ENCODE measurements at places on chromosomes 3 and 15. TPM values are rescaled to one million over a fixed set of nuclear protein-coding genes. Genes with fewer than 3 reads are reported as not detected.

The IQCH gene
- total RNA-seq: 1.6 TPM

The AQP9 gene
- not detected for total RNA-seq

The IGDCC3 gene
- total RNA-seq: 35.1 TPM

The ZIC4 gene
- total RNA-seq: not detected

The VGLL3 gene
- 11.9 TPM for total RNA-seq

The SPRED1 gene
- 36.7 TPM for total RNA-seq

The ICE2 gene
- 67.2 TPM for total RNA-seq

GRCh38 chr3:16510620-16511319, 2.7 kb downstream of the RFTN1 start:
- H3K36me3 ChIP-seq: no peaks in the 10 kb centered on the region
- peaks cover 63% of the 10 kb centered on the region for H3K27me3 ChIP-seq
- H3K27ac ChIP-seq: no peak overlapping the region
- H3K4me3 ChIP-seq: no peak overlapping the region
- peaks cover 32% of the 10 kb centered on the region for H3K4me1 ChIP-seq
- DNase-seq: no peak

GRCh38 chr15:77024273-77025082, 29.6 kb downstream of the PSTPIP1 start:
- no peak overlapping the region for H3K27ac ChIP-seq
- H3K4me1 ChIP-seq: peaks cover 5% of the 10 kb centered on the region
- no peak overlapping the region for H3K4me3 ChIP-seq
- peaks cover 5% of the 10 kb centered on the region for H3K27me3 ChIP-seq

DNA sequence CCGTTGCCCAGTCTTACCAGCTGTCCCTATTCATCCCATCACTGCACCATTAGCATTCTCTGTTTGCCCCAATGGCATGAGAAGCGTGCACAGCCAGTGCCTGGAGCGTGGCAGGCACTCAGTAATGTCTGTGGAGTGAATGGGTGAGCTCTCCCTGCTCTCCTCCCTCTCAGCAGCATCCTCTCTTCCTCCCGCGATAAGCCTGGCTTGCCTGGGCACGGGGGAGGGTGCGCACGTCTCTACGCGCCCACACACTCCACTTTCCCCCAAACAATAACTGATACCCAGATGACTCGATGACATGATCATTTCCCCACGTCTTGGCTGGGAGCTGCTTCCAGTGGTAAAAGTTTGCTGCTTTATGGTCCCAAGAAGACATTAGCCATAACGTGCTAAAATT, 81.8 kb upstream of the LINGO1 start:
- H3K27ac ChIP-seq: no peak overlapping the region
- H3K36me3 ChIP-seq: no peaks in the 10 kb centered on the region
- H3K27me3 ChIP-seq: peaks cover 23% of the 10 kb centered on the region
- H3K4me3 ChIP-seq: no peak overlapping the region
- DNase-seq: no peak

DNA sequence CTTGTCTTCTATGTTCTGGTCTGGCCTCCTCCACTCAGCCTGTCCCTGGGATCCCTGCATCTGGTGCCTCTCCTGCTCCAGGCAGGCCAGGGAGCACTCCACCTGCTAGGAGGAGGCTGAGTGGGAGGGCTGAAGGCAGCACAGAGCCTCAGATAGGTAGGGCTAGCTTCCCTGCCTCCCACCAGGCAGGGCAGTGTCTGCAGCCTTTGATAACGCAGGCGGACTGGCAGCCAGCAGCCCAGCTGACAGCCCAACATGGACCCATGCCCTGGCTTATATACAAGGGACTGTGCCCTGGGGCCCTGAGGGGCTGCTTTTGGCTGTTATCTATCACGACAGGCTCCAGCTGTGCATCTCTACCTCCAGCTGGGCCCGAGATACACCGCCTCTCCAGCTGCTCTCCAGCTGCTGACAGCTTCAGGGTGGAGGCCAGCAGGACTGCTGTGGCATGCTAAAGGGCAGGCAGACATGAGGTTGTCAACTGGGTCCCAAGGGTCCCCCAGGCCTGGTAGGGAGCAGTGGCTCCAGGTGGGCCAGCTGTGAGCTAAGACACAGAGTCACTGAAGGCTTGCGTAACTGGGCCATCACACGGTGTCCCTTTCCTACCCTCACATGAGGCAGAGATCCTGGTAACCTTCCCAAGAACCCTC, 5.2 kb upstream of the CLK3 start:
- no peaks in the 10 kb centered on the region for H3K36me3 ChIP-seq
- H3K4me1 ChIP-seq: no peaks in the 10 kb centered on the region
- peaks cover 2% of the 10 kb centered on the region for H3K27me3 ChIP-seq
- no peak overlapping the region for H3K27ac ChIP-seq

- no peak overlapping the region for H3K4me3 ChIP-seq
- no peaks in the 10 kb centered on the region for H3K36me3 ChIP-seq
- no peak overlapping the region for H3K27ac ChIP-seq
- H3K27me3 ChIP-seq: peaks cover 1% of the 10 kb centered on the region
- H3K4me1 ChIP-seq: no peaks in the 10 kb centered on the region
- no peak for DNase-seq
Measured at GRCh38 chr3:19348941-19349564, 200.7 kb downstream of the KCNH8 start.

DNA sequence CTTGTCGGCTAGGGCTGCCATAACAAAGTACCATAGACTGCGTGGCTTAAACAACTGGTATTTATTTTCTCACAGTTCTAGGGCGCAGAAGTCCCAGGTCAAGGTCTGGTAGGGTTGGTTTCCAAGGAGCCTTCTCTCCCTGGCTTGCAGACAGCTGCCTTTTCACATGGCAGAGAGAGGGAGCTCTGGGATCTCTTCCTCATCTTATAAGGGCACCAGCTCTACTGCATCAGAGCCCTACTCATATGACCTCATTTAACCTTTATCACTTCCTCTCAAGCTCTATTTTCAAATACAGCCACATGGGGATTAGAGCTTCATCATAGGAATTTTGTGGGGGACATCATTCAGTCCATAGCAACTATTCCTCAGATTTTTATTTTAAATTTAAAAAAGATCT, 17.6 kb upstream of the PAQR9 start:
- H3K4me1 ChIP-seq: peaks cover 3% of the 10 kb centered on the region
- no peak for DNase-seq
- H3K27me3 ChIP-seq: peaks cover 11% of the 10 kb centered on the region
- no peak overlapping the region for H3K27ac ChIP-seq

DNA sequence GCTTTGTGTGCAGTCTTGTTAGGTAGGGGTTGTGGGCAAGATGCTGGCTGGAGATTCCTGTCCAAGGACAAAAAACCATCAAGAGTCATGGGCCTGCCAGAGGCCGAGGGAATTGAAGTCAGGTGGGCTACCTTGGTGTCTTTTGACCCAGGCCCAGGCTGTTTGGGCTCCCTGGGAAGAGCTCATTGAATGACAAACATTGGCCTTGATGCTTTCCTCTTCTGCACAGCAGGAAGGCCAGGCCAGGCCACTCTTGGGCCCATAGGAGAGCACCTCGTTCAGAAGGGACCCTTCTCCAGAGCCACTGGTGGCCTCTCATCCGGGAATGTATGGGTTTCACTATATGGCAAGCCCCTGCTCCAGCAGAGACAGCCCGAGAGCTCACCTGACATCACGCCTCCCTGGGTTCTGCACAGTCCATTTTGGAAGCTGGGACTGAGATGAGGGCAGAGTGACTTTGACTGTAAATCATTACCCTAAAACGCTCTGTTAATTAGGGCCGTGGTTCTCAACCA, 169.1 kb downstream of the NSMCE3 start:
- no peaks in the 10 kb centered on the region for H3K4me1 ChIP-seq
- H3K4me3 ChIP-seq: no peak overlapping the region
- H3K36me3 ChIP-seq: peaks cover 13% of the 10 kb centered on the region

DNA sequence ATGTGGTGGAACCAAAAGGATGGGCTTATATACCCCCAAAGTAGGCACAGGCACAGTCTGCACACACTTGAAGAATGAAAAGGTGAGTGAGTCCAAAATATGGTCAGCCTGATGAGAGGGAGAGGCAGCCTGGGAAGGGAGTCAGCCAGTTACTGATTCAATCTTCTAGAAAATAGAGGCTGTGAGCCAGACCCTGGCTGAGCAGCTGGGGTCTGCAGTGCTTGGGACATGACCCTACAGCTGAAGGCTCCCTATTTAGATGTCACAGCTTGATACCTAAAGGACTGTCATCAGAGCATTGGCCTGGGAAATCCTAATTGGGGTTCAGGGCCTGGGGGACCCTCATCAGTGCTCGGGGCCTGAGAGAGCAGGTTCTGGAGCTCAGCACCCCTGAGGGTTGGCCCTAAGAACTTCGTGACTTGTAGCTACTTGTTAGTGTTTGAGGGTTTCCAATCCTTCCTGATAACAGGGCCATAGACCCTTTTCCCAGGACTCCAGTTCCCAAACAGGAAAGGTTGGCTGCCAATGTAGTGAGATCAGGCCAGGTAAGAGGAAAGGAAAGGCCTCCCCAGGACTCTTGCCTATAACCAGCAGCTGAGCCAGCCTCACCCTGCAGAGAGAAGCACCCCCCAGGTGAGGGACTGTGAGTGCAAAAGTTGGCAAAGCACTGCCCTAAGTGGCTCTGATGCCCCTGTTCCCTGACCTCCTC, 54.7 kb upstream of the SLCO2A1 start:
- no peaks in the 10 kb centered on the region for H3K36me3 ChIP-seq
- no peak overlapping the region for H3K4me3 ChIP-seq
- H3K4me1 ChIP-seq: peaks cover 11% of the 10 kb centered on the region
- no peak for DNase-seq
- no peaks in the 10 kb centered on the region for H3K27me3 ChIP-seq
- H3K27ac ChIP-seq: no peak overlapping the region

GRCh38 chr3:101680466-101680865, 3.5 kb upstream of the ZBTB11 start:
- peaks cover 20% of the 10 kb centered on the region for H3K4me1 ChIP-seq
- H3K27ac ChIP-seq: peak overlapping the region; percentile 56
- H3K27me3 ChIP-seq: no peaks in the 10 kb centered on the region
- no peak for DNase-seq

GRCh38 chr3:16478516-16478915, 35.0 kb downstream of the RFTN1 start:
- no peak overlapping the region for H3K4me3 ChIP-seq
- H3K36me3 ChIP-seq: peaks cover 2% of the 10 kb centered on the region
- H3K27me3 ChIP-seq: no peaks in the 10 kb centered on the region
- no peak overlapping the region for H3K27ac ChIP-seq
- H3K4me1 ChIP-seq: peaks cover 61% of the 10 kb centered on the region

- H3K36me3 ChIP-seq: no peaks in the 10 kb centered on the region
- peaks cover 18% of the 10 kb centered on the region for H3K4me1 ChIP-seq
- peaks cover 2% of the 10 kb centered on the region for H3K27me3 ChIP-seq
- no peak overlapping the region for H3K4me3 ChIP-seq
- no peak overlapping the region for H3K27ac ChIP-seq
Measured at GRCh38 chr3:102756706-102757105, 321.9 kb downstream of the ZPLD1 start.

DNA sequence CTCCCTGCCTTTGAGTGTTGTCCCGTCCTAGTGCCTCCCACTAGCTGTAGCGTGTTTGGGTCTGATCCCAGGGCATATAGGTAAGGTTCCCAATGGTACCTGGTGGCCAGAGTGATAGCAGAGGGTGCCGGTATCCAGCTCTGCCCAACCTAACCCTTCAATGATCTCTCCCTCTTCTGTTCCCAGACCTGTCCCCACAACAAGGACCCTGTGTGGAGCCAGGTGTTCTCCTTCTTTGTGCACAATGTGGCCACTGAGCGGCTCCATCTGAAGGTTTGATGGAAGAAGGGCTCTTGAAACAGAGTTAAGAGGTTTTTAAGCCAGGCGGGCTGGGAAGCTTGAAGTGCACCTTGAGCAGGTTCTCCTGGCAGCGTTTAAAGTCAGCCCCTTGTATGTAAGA, 35.5 kb downstream of the ESYT3 start:
- H3K4me1 ChIP-seq: peaks cover 15% of the 10 kb centered on the region
- no peak for DNase-seq
- H3K36me3 ChIP-seq: no peaks in the 10 kb centered on the region
- no peak overlapping the region for H3K4me3 ChIP-seq
- no peaks in the 10 kb centered on the region for H3K27me3 ChIP-seq
- H3K27ac ChIP-seq: no peak overlapping the region

- no peaks in the 10 kb centered on the region for H3K4me1 ChIP-seq
- H3K36me3 ChIP-seq: peaks cover 8% of the 10 kb centered on the region
- H3K27me3 ChIP-seq: no peaks in the 10 kb centered on the region
- no peak overlapping the region for H3K27ac ChIP-seq
Measured at GRCh38 chr3:58271901-58272501, 34.0 kb upstream of the RPP14 start.

- no peak overlapping the region for H3K4me3 ChIP-seq
- peaks cover 1% of the 10 kb centered on the region for H3K4me1 ChIP-seq
- no peak for DNase-seq
- H3K27ac ChIP-seq: no peak overlapping the region
- peaks cover 3% of the 10 kb centered on the region for H3K36me3 ChIP-seq
Measured at GRCh38 chr15:29151484-29151857, 118.2 kb downstream of the NSMCE3 start.

DNA sequence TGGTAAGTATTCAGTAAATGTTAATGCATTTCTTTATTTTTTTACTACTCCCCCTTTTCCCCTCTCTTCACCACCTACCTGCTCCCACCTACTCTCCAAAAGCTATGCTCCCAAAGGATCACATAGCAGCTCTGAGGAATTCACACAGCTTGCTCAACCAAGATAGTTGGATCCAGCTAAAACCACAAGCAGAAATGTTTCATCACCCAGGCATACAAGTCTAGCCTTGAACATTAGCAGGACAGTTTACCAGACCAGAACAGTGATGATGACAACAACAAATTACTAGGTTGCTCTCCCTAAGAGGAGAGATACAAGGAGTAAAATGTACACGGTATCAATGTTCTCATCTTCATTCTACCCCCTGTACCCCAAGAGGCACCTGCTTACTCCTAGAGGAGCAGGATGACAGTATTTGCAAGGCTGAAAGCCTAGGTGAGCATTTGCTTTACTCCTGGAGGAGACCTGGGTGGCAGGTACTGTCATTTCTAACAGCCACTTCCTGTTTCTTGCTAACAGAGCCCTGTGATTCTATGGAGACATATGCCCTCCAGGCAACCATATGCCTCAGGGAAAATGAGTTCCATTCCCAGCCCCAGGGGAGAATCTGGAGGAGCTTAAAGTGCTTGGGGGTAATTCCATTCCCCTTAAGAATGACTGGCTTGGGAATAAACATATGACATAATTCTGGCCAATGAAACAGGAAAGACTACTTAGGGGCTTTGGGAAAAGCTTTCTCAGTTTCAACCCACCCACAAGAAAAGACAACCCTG, 237.5 kb downstream of the NTRK3 start:
- H3K4me1 ChIP-seq: no peaks in the 10 kb centered on the region
- no peak overlapping the region for H3K27ac ChIP-seq
- no peak overlapping the region for H3K4me3 ChIP-seq
- peaks cover 18% of the 10 kb centered on the region for H3K27me3 ChIP-seq

DNA sequence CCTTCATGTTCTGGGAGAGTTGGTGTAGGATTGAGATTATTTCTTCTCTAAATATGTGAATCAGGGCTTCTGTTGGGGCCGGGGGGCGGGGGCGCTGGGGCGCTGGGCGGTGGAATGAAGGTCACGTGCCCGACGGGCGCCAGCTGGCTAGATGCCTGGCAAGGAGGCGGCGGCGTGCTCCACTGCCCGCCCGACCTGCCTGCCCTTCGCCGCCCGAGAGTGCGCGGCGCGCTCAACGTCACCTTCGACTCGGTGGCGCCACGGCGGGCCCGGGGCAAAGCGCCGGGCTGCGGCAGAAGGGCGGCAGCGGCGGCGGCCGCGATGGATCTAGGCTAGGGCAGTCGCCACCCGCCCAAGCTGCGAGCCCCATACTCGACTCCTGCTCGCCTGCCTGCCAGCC, 47.0 kb upstream of the LHFPL4 start:
- DNase-seq: no peak
- peaks cover 3% of the 10 kb centered on the region for H3K27me3 ChIP-seq
- no peak overlapping the region for H3K4me3 ChIP-seq
- H3K4me1 ChIP-seq: no peaks in the 10 kb centered on the region
- no peak overlapping the region for H3K27ac ChIP-seq
- peaks cover 1% of the 10 kb centered on the region for H3K36me3 ChIP-seq
